ENCODE measurements at places on chromosomes 11 and 22.

DNA sequence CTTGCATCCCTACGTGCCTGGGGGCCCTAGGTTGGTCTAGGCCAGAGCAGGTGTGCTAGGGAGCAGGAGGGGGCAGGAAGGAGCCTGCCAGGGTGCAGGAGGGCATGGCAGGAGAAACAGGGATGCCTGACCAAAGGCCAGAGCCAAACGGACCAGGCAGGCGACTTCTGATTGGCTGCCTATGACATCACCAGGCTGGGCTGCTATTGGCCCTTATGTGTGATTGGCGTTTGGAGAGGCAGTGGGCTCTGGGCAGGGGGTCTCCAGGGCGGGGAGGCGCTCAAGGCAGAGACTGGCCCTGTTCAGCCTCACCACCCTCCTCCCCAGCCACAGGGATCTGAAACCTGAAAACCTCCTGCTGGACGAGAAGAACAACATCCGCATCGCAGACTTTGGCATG, 44.4 kb downstream of the MOB2 start:
- DNase-seq: no peak

- peak; percentile 22 for DNase-seq
These were observed 171.4 kb upstream of the CTSC start for GRCh38 chr11:88508759-88509581.

- DNase-seq: no peak
These were observed 101.3 kb downstream of the DYNC2H1 start for GRCh38 chr11:103210543-103210942.

DNA sequence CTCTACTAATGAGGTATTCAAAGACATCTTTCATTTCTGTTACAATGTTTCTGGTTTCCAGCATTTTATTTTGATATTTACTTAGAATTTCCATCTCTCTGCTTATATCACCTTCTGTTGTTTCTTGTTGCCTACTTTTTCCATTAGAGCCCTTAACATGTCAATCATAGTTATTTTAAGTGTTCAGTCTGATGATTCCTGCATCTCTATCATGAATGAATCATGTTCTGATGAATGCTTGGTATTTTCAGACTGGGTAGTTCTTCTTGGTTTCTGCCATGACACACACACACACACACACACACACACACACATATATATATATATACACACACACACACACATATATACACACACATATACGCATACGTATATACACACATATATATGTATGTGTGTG, 486.4 kb upstream of the ISX start:
- DNase-seq: no peak

- DNase-seq: no peak
These were observed 55.4 kb downstream of the ST14 start for GRCh38 chr11:130214861-130215530.

DNA sequence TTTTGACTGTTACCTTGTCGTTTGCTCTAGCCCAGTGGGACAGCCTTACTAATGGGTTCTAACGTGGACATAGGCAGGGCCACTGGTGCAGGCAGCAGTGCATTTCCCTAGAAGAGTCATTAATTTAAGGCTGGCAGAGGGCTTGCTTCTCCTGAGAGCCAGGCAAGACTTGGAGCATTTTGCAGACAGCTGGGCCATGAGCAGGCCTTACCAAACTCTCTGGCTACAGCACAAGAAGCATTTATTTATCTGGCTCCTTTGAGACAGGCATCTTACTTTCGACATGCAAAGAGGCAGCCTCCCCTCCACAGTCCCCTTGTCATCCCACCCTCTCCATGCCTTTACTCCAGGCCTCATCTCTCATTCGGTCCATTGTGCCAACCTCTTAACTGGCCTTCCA, 139.9 kb downstream of the CSNK2A3 start:
- no peak for DNase-seq

- DNase-seq: peak; percentile 4
These were observed 69.9 kb downstream of the MPPED1 start for GRCh38 chr22:43481568-43482317.

GRCh38 chr11:11039208-11039965, 181.5 kb upstream of the ZBED5 start:
- no peak for DNase-seq

DNA sequence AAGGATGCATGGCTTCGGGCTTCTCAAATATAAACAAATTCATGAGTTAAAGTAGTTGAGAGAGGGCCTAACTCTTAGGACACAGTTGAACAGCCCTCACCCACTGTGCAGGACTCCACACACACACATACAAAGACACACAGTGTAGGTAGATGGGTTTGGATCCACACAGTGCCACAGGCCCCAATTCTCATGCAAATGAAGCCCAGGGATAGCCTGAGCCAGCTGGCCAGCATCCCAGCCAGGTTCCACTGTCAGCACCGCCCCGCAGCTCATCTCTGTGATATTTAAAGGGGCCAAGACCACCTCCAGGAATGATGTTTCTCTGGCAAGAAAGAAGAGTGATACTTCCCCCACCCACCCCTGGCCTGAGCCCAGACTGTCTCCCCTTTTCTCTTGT, 11.7 kb downstream of the SLC35C1 start:
- DNase-seq: no peak

DNA sequence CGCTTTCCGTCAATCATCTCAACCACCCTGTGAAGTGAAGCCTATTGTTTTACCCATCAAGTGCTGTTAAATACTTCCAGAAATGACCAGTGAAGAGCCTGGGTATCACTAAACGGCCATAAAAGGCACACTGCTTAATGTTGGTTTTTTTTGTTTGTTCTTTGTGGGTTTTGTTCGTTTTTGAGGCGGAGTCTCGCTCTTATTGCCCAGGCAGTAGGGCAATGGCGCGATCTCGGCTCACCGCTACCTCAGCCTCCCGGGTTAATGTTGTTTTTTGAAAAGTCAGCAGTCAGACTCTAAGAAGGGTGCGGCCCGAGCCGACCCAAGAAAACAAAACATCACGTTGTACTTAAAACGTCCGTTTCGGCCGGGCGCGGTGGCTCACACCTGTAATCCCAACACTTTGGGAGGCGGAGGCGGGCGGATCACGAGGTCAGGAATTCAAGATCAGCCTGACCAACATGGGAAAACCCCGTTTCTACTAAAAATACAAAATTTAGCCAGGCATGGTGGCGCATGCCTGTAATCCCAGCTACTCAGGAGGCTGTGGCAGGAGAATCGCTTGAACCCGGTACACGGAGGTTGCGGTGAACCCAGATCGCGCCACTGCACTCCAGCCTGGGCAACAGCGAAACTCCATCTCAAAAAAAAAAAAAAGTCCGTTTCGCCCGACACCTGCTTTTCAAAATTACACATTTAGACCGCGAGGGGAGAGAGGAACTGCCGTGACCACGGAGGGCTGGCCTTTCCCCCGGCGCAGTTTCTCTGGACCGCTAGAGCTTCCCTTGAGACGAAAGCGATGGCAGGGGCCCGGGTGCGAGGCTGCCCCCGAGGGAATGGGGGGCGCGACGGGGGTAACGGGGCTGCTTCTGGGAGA, 714 bp downstream of the CD59 start:
- no peak for DNase-seq

DNA sequence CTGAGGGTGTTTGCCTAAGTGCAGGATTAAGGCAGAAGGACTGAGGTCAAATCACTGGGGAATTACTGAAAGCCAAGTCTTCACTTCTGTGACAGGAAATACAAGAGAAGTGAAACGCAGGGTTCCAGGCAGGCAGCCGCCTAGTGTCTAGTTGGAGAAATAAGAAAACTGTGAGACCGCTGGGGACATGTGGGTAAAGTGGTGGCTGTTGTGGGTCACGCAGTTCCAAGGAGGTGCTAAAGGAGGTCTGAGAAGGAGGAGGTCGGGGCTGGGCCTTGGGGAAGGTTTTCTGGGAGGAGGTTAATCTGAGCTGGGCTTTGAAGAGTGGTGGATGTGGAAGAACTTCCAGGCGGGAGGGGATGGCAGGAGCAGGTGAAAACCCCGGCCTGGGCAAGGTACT, 11.2 kb downstream of the MCM5 start:
- DNase-seq: no peak

DNA sequence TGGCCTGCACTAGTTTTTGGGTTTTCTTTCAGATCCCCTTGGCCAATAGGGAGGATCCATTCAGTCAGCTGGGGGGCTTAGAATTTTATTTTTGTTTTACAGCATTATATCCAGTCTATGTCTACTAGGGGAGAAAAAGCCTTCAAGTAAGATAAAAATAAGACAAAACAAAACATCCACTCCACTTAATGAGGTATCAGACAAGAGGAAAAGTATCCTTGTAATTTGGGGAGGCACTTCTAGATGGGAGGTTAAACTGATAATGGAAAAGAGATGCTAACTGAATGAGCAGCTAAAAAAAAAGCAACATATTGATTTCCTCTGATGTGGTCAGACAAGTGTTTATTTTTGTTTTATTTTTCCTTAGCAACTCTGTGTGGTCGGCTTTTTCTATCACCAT, 278.0 kb upstream of the ANO3 start:
- no peak for DNase-seq

DNA sequence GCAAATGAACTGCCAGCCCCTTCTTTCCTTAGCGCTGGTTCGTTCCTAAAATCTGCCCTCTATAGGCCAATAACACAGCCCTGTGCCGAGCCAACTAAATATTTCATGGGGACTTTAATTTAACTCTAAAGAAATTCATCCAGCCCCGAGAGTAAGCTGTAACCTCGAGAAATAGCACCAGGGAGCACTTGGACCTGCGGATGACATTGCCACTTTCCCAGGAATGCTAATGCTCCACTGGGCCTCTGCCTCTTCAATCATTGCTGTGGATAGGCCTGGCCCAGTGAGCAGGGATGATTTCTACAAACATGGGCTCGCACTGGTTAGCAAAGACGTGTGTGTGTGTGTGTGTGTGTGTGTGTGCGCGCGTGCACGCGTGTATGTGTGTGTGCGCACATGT, 95.3 kb upstream of the TBCEL start:
- no peak for DNase-seq

GRCh38 chr22:37817705-37818408, 5.3 kb upstream of the GALR3 start:
- peak; percentile 71 for DNase-seq

DNA sequence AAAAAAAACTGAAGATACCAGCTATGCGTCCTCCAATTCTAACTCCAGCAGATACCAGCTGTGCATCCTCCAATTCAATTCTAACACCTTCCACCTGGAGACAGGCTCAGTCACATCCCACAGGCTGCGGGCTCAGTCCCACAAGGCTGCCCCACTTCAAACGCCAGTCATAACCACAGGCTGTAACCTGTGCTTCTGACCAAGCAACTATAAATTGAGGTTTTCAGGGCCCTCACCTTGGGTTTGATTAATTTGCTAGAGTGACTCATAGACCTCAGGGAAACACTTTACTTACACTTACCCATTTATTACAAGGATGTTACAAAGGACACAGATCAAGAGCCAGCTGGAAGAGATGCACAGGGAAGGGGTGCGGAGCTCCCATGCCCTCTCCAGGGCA, 32.4 kb upstream of the MSANTD2 start:
- no peak for DNase-seq

DNA sequence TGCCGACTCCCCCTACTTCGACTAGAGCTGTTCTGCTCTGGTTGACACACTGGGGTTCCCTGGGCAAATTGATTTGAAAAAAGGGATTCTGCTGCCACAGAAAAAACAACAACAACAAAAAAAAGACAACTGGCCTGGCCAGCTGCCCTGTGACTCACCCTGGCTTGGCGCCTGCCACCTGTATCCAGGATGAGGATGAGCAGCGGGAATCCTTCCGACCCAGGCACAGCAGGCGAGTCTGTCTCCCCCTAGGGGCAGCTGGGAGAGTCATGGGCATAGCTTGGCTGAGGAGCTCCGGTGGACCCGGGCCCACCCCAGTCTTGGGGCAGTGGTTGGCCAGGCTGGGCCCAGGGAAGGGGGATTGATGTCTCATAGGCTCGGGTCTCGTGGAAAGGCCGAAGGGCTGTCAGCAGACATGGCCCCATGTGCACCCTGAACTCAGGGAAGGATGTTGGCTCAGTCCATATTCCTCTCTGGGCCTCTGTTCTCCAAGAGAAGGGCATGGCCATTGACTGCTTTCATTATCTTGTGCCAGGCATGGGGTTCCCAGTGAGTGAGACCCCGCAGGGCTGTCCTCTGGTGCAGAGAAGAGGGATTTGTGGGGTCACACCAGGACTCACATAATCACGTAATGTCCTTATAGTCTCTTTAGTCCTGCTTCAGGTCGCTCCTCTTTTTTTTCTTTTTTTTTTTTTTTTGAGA, 10.4 kb upstream of the SUN2 start:
- DNase-seq: no peak

DNA sequence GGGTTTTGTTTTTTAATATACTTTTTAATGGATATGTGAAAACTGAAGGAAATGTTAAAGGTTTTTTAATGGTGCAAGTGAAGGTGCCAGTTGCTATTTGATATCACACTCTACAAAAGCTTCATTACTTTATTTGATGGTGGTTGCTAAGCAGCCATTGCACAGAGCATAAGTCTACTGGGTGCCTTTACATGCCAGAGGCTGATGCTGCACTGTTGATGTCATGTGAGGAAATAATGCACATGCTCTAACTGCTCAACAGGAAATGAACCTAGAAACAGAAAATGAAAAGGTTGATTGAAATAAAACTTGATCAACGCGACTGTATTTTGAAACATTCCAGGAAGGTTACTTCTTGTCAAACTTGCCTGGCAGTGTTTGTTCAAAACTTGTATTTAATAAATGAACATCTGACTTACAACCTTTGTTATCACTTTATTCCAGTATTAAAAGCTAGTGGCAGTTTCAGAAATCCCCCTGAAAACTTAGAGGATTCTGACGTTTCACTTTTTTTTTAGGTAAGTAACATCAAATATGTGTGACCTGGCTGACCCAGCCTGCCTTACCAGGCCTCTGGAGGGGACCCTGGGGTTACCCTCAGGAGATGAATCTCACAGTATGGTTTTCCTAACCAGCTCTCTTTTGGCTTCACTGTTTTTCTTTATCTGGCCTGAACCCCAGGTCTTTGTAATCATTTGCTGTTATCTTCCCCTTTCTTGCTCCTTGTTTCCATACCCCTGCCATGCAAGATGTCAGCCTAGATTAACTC, 2.4 kb upstream of the ATP5MG start:
- DNase-seq: no peak

DNA sequence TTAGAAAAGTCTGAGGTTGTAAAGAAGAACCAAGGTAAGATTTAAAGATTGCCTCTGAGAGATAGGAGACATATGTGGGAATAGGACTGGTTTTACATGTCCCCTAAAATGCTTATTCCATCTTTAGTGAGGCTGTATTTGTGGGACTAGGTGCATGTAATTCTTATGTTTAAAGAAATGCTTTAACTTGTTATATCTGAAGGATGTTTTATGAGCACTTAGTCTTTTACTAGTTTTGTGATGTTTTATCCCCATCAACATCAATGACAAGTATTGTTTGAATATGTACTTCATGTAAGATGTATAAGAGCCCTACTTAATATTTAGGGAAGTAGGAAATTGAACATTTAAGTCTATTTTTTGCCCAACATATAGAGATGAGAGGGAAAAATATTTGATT, 24.7 kb downstream of the GRAMD1B start:
- DNase-seq: no peak

- no peak for DNase-seq
These were observed 147.9 kb downstream of the C11orf91 start for GRCh38 chr11:33552756-33553155.

DNA sequence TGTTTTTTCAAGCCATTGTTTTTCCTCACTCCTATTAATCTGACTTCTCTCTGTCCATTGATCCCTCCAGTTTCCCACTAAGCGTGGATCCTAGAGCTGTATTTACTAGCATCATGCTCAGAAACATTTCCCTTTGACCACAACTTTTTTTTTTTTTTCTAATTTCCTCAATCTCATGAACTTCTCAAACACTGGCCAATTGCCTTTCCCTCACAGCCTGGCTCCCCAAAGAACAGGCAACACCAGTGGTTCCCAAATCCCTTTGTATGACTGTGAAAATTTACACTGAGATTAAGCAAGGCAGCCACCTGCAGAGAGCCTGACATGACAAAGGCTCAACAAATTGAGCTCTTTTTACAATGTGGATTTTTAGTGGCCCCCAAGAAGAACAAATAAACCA, 1.4 kb upstream of the TPP1 start:
- DNase-seq: no peak
